ENCODE measurements at places on chromosomes 2 and 18.
A peak's percentile ranks its signal among the peaks of the same experiment; 100 is the strongest.

- DNase-seq = no peak
Measured at GRCh38 chr18:8910843-8911242, 191.7 kb upstream of the NDUFV2 start.

GRCh38 chr2:44708661-44709000 is 232.9 kb upstream of the SIX3 start:
- DNase-seq = no peak

DNA sequence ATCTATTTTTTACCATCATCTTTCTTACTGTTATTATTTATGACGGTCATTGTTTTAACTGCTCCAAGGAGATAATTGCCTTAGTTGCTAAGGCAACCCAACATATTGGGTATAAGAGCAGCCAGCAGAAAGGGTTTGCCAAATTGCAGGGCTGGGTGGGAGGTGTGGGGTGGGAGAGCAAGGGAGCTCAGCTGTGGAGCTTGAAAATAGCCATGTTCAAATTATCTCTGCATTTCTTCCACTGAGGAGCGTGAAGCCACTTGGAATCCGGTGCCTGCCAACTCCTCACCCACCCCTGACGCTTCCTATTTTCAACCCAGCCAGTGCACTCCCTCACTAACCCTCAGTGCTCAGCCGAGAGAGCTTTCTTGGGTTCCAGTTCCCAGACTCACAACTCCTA is 60.8 kb downstream of the SETBP1 start:
- no peak for DNase-seq

- DNase-seq = no peak
Measured at GRCh38 chr18:23798824-23799223, 109.6 kb downstream of the LAMA3 start.

GRCh38 chr18:11146238-11146946 is 3.0 kb downstream of the PIEZO2 start:
- no peak for DNase-seq

- DNase-seq = no peak
Measured at GRCh38 chr2:219027511-219028055, 13.7 kb downstream of the CFAP65 start.

- no peak for DNase-seq
Measured at GRCh38 chr2:127511917-127512316, 14.4 kb downstream of the IWS1 start.

- DNase-seq = no peak
Measured at GRCh38 chr2:55175254-55176093, 56.6 kb downstream of the CLHC1 start.

GRCh38 chr2:128359841-128360240 is 41.2 kb upstream of the HS6ST1 start:
- no peak for DNase-seq

DNA sequence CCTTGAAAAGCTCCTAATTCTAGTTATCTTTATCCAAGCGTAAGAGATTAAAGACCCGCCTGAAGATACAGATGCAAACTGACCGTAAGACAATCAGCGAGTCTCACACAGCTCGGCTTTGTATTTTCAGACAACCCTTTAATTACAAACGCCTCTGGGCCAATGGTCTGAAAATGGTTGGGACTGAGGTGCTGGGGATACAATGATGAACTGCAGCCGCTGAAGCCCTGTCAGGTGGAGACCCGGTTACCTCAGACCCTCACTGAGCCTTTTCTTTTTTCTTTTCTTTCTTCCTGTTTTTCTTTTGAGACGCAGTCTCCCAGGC is 715 bp upstream of the CFAP36 start:
- DNase-seq = no peak

GRCh38 chr2:101763496-101764333 is 66.2 kb downstream of the MAP4K4 start:
- no peak for DNase-seq

- DNase-seq = no peak
Measured at GRCh38 chr2:116487336-116487735, 1327.2 kb upstream of the DDX18 start.

DNA sequence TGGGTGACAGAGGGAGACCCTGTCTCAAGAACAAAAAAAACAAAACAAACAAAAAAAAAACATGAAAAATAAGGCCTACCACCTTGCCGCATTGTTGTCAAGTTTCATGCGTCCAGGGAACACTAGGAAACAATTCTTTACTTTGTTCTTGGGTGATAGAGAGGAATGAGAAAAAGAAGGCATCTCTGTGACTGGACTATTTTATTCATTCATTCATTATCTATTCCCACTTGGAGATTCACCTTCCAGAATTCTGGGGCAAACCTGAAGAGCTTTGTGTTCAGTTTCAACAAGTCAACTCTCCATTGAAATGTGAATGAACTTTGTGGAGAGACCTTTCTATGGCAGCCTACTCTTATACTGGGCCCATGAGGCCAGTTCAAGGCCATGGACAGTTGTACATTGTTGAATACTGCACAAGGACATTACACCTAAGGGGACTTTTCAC is 88.5 kb upstream of the NDUFV2 start:
- DNase-seq = no peak

DNA sequence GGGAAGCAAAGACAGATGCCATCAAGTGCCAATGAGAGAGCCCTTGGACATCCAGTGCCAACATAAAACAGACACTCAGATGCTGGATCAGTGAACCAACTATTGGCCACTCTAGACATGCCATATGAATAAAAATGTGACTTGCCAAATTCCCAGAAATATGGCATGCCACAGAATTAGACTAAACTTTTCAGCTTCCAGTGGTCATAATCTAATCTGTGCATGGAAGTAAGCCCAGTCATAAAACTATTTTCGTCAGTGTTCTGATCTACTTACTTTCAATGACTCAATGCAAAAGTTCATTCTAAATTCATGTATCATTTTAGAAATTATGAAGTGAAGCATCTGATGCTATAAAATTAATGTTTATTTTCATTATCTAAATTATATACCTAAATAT is 1506.2 kb upstream of the NXPH2 start:
- no peak for DNase-seq

DNA sequence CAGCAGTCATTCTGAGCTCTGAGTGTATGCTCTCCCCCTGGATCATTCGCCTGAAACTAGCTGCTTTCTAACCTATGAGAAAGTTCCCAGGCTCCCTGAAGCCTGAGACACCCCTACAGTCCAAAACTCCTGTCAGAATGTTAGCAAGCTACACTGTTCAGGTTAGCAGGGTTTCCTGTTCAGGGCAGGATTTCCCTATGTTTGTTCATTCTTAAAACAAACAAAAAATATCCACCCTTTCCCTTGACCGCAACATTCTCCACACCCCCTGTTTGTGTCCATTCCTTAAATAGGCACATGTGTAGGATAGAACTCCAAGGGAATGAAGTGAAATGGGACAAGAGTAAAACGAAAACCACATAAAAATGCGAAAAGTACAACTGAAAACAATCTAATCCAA is 83.1 kb downstream of the KLF7 start:
- no peak for DNase-seq

GRCh38 chr2:144711630-144712549 is 192.0 kb upstream of the ZEB2 start:
- no peak for DNase-seq

GRCh38 chr2:96167407-96168013 is 22.3 kb upstream of the DUSP2 start:
- DNase-seq = no peak

DNA sequence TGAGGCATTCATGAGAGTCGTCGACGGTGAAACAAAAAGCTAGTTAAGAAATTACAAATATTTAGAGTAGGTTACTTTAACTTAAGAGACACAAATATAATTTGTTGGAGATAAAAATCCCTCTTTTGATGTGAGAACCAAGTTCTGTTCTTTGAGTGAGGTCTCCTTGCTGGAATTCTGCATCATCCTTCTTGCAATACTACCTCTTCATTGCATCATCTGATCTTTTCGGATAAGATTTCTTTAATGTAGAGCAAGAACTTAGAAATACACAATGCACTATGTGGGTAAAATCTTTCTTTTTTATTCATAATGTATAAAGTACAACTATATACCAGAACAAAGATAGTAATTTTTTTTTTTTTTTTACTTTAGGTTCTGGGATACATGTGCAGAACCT is 118.4 kb downstream of the ARL4C start:
- no peak for DNase-seq

DNA sequence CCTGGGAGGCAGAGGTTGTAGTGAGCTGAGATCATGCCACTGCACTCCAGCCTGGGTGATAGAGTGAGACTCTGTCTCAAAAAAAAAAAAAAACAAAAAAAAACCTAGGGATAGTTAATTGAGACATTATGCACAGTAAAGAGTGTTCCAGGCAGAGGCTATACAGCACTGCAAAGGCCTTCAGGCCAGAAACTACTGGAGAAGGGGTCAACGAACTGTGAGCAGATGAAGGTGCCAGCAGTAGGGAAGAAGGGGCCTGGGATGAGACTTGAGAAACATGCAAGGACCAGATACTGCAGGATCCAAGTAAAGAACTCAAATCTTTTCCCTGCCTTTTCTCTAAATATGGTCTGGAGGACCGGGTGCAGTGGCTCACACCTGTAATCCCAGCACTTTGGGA is 26.0 kb upstream of the PCBP1 start:
- no peak for DNase-seq

DNA sequence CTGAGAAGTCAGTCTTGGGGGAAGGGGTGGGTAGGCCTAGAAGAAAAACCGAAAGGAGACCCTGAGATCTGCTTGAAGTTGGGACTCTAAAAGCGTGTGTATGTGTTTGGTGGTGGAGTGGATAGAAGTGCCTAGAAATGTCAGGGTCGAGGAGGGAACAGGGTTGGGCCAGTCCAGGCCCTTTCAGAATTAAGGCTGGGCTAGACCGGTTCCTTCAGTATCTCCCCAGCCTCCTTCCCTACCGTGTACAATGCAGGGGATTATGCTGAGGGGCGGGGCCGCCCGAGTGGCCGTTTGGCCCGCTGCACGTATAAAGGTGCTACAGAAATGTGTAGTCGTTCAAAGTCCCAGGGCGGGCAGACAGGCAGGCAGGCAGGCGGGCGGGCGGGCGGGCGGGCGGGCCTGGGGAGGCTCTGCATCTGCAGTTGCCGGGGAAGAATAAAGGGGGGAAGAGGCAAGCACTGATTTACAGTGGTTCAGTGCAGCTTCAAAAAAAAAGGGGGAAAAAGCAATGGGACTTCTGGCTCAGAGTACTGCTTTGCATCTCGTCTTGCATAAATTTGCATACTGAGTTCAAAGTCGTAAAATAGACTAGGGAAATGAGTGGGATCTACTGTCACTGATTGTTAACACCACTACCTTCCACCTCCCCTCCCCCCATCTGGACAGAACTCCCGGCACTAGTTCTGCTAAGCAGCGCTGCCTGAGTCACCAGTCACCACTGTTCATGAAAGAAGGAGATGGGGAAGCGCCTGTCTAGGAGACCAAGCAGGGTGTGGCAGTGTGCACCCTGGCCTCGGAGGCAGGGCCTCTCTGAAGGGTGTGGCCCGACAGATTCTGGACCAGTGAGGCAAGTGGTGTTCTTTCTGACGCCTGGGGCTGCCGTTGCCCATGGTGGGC is 3.6 kb downstream of the IGFBP2 start:
- DNase-seq = no peak

DNA sequence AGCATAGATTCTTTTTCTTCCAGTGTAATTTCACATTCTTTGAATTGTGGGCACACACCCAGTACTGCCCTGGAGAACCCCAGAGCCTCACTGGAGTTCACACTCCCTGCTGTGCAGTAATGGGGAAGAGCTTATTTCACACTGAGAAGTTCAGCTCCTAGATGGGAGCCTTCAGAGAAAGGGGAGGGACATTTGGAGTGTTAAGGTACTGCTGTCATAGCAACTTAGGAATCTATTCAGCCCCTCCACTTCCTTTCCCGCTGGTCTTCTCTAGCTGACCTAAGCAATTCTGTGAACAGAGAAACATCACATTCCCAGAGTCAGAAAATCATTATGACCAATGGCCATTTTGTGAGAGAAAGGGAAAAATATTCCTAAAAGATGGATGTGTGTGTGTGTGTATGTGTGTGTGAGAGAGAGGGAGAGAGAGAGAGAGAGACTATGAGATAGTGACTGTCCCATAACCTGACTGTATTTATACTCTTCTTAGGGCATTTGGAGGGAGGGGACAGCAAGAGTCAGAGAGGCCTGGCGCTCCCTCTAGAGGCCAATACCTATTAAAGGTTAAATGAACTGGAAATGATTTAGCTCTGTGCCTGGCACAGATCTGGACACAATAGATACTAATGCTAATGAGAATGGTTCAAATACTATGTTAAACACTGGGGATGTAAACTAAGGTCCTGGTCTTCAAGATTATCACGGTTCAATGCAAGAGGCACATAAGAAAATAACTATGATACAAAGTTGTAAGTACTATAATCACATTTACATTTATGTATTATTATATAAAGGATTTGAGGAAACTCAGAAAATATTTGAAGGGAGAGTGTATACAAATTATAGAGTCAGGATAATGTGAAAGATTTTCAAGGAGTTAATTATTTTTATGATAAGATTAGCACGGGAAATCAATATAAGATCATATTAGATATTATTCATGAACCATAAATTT is 41.5 kb upstream of the RPE start:
- DNase-seq = peak; percentile 40

Data from stimulated activated CD4-positive, alpha-beta T cell treated with anti-CD3 and anti-CD28 coated beads, Interleukin-1b, Interleukin-23, amount 100 ng/mL, for 48 hours (primary cell).